AG09309 (cell line): ENCODE measurements at places on chromosomes 4 and X.

GRCh38 chrX:39840133-39840532 lies 257.6 kb downstream of the BCOR start:
- DNase-seq = no peak

DNA sequence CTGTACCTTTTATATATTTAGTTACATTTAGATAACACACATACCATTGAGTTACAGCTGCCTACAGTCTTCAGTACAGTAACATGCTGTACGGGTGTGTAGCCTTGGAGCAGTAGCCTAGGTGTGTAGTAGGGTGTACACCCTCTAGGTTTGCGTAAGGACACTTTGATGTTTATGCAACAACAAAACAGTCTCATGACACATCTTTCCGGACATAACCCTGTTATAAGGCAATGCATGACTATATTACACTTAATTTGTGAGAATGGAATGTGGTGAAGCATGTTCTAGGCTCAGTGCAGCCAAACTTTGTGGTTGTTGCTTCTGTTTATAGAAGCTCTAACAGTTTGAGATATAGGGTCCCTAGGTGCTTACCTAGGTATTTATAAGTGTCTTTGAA lies 65.4 kb downstream of the SPRY1 start:
- no peak for DNase-seq

- DNase-seq = no peak
Observed at GRCh38 chr4:64518600-64518999, 109.3 kb upstream of the TECRL start.

GRCh38 chrX:17629519-17629918 lies 107.8 kb upstream of the SCML1 start:
- no peak for DNase-seq

GRCh38 chrX:19616959-19617358 lies 101.7 kb upstream of the MAP3K15 start:
- no peak for DNase-seq

DNA sequence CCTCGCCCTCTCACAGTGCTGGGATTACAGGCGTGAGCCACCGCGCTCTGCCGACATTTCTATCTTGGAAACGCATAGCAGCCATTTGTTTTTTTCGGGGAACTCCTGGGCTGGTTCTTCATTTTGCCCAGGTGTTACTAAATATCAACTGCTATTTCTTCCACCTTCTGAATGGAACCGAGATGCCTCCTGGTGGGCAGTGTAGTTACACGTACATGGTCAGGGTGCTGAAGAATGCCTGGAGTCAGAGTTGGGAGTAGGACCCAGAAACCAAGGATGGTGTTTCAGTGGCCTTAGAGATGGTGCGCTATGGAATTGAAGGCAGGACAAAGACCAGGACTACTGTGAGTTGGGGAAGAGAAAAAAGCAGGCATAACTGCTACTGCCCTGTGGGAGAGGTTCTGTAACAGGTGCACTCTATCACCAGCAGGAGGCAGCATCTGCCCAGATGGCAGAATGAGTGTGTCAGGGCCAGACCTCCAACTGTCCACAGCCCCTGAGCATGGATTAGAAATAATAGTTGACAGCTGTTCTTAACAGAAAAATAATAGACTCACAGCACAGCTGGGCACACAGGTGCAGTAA lies 81.7 kb downstream of the ZC4H2 start:
- no peak for DNase-seq
